ENCODE measurements at places on chromosomes 7 and 10.

DNA sequence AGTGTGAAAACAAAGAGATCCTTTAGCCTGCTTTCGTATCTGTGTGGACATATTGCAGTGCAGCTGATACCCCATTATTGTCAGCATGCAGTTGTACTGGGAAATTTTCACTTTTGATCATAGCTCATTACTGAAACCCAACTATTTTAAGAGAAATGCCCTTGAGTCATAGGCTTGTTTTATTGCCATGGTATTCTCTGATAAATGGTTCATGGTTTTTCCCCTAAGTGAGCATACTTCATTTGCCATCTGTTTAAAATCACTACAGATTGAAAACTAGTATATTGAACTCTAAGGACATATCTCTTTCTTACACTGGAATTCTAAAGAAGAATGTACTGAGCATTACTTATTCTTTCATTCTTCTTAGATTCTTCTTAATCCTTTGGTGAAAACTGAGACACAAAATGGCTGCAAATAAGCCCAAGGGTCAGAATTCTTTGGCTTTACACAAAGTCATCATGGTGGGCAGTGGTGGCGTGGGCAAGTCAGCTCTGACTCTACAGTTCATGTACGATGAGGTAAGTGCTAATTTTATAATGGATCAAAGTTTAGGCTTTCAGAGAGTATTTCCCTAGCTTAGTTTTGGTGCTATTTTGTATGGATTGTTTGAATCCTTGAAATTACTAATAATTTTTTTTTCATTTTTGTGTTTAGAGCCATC lies 63.0 kb downstream of the RALA start:
- no peak for DNase-seq

GRCh38 chr7:132349075-132349474 lies 227.2 kb downstream of the PLXNA4 start:
- DNase-seq = no peak

- DNase-seq = no peak
These were observed 43.1 kb downstream of the STK17A start for GRCh38 chr7:43625980-43626379.

- no peak for DNase-seq
These were observed 2.7 kb downstream of the DLX5 start for GRCh38 chr7:97021747-97022490.

DNA sequence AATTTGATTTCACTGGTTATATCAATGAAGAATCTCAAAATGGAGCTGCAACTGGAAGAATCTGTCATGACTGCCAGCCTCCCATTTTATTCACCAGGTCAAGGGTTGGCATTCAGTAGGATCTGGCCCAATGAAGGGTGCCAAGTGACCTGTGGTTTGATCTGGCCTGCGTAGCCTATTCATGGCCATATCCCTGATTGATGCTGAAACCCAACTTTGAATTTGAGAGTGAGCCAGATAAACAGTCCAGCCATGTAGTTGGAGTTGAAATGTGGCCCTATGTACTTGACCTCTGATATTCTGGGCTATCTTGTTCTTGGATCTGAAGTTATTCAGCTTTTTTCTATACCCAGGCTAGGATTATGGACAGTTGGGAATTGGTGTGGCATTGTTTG lies 1.5 kb downstream of the MKLN1 start:
- peak; percentile 32 for DNase-seq

- DNase-seq = no peak
These were observed 31.4 kb upstream of the FRMD4A start for GRCh38 chr10:14362104-14362503.

- no peak for DNase-seq
These were observed 23.8 kb upstream of the BICC1 start for GRCh38 chr10:58488921-58489320.

GRCh38 chr7:25360451-25360850 lies 132.2 kb upstream of the NPVF start:
- no peak for DNase-seq

GRCh38 chr7:65379318-65379717 lies 5.7 kb downstream of the ZNF92 start:
- DNase-seq = no peak

GRCh38 chr7:17313194-17313593 lies 14.7 kb downstream of the AHR start:
- DNase-seq = no peak

GRCh38 chr10:26454891-26455290 lies 16.8 kb downstream of the APBB1IP start:
- DNase-seq = no peak

DNA sequence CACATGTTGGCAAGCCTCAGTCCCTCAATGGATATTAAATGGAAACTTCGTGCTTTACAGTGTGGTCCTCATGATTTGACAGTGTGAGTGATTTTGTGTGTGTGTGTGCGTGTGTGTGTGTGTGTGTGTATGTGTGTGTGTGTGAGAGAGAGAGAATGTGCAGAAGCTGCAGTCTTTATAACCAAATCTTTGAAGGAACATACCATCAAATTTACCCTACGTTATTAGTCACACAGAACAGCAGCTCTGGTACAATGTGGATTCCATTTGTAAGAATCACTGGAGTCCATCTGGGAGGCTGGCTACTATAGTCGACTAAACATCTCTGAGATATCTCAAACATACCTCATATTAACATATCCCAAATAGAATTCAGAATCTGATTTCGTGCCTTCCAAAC lies 928.0 kb upstream of the POT1 start:
- DNase-seq = no peak

GRCh38 chr10:28721318-28721951 lies 44.1 kb downstream of the BAMBI start:
- no peak for DNase-seq

GRCh38 chr10:117318909-117319308 lies 56.3 kb downstream of the PDZD8 start:
- peak; percentile 29 for DNase-seq

- peak; percentile 58 for DNase-seq
These were observed 72.1 kb upstream of the STARD3NL start for GRCh38 chr7:38105874-38106483.

- no peak for DNase-seq
These were observed 66.8 kb downstream of the UPF2 start for GRCh38 chr10:11975795-11976194.

DNA sequence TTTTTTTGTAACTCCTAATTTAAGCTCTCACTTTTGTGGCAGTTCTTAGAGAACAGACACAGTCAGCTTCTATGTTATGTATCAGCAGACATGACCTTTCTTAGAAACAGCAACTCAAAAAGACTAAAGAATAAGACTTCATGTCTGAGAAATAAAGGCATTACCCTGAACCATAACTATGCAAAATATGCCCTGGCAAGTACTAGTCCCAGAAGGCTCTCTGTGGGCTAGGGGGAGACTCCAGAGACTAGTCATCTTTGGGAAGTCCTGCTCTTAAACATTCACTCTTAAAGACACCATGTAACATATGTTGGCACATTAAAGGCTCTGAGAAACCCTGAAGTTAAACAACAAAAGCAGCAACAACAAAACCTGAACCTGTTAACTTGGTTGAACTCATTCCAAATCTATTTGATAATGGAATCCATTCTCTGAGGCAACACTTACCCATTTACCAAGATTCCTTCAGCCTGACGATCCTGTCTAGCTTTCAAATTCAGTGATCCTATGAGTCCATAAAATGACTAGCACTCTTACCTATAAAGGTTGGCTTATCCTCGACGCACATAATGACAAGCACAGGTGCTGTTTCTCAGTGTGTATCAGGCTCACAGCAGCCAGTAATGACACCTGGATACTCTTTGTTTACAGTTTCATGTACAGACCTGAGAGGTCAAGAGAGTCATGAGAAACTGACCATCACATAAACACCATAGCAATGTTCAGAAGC lies 62.3 kb downstream of the OSBPL3 start:
- no peak for DNase-seq

DNA sequence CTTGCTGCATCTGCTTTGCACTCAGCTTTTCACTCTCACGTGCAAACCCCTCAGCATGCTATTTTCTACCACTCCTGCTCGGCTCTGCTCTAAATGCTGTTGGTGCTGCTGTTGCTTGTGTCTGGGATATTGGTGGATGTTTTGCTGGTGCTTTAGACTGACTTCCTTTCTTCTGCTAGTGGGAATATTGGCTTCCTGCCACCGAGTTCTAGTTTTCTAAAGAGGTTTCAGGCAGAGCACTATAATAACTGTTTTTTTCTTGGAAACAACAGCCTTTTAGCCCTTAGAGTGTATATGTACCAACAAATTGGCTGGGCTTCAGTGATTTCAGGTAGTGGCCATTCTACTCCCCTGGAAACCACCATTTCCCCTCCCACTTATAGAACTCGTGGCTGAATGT lies 27.8 kb downstream of the TMEM236 start:
- no peak for DNase-seq

GRCh38 chr10:122020226-122020625 lies 31.3 kb downstream of the TACC2 start:
- DNase-seq = no peak

- DNase-seq = no peak
These were observed 155.9 kb upstream of the SLC13A1 start for GRCh38 chr7:123355576-123356190.

DNA sequence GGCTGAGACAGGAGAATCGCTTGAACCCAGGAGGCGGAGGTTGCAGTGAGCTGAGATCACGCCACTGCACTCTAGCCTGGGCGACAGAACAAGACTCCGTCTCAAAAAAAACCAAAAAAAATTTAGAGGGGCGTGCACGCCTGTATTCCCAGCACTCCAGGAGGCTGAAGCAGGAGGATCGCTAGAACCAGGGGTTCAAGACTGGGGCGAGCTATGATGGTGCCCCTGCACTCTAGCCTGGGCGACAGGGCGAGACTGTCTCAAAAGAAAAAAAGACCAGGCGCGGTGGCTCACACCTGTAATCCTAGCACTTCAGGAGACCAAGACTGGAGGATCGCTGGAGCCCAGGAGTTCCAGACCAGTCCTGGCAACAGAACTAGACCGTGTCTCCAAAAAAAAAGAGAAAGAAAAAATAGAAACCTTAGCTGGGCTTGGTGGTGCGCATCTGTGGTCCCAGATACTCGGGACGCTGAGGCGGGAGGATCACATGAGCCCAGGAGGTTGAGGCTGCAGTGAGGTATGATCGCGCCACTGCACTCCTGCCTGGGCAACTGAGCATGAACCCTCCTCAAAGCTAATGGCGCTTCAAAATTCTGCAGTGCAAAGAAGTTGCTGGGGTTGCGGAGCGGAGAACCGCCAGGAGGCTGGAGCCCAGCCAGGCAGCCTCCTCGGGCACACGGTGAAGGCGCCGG lies 382 bp upstream of the MBLAC1 start:
- DNase-seq = no peak

- peak; percentile 48 for DNase-seq
These were observed 4.8 kb upstream of the POLR1F start for GRCh38 chr7:19713676-19714075.

GRCh38 chr7:132580277-132580676 lies 4.0 kb upstream of the PLXNA4 start:
- no peak for DNase-seq

GRCh38 chr10:78974617-78975317 lies 94.0 kb upstream of the ZMIZ1 start:
- peak; percentile 69 for DNase-seq

DNA sequence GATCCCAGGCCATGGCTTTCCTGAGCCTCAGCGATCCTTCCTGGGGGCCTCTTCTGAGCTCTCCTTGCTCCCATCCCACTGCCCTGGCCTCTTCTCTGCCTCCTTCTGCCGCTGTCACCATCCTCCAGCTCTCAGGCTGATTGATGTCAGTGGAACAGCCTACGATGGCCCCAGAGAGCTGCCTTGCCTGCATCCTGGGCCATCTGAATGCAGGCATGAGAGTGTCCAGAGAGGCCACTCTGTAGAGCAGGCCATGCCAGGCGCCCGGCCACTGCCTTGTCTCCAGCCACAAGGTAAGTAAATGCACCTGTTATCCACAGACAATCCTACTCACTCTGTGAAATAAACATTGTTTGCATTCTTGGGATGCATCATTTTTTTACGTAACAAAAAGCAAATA lies 171.4 kb upstream of the PPP2R2D start:
- DNase-seq = no peak

DNA sequence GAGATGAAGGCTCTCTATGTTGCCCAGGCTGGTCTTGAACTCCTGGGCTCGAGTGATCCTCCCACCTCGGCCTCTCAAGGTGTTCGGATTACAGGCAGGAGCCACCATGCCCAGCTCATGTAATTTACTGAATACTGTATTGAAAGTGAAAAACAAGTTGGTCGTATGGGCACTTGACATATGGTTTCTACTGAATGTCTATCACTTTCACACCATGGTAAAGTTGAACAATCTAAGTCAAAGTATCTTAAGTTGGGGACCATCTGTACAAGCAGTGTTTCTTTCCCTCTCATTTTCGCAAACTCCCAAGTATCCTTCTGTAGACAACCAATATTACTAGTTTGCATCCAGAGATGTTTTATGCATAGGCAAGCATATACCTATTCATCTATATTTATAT lies 116.6 kb downstream of the TMEM178B start:
- no peak for DNase-seq

DNA sequence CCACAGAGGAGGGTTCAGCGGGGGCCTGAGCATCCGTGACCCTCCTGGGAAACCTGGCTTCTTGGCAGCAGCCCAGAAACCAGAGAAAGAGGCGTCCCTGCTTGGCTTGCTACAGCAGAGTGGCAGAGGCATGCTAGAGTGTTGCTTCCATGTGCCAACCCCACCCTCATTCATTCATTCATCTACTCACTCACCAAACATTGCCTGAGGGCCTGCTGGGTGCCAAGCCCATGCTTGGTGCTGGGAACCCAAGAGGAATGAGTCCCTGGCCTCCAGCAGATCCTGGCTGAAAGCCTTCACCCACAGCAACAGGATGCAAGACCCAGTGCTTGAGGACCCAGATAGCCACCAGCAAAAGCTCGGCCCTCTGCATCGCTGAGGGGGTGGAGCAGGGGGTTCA lies 129.0 kb downstream of the CDH23 start:
- no peak for DNase-seq

DNA sequence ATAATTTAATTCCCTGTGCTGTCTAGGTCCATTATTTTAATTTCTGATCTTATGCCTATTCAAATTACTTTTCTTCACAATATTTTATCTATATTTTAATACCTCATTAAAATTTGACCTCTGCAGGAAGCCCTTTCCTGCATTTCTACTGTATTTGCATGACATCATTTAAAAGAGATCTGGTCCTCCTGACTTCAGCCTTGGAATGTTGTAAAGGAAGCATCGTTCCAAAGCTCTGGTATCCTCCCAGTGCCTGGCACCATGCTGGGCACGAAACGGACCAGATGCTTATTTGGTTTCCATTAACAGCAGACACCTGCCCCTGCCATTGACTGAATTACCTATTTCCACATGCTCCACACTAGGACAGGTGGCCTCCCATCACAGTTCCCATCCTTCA lies 247.5 kb downstream of the KLF6 start:
- no peak for DNase-seq

DNA sequence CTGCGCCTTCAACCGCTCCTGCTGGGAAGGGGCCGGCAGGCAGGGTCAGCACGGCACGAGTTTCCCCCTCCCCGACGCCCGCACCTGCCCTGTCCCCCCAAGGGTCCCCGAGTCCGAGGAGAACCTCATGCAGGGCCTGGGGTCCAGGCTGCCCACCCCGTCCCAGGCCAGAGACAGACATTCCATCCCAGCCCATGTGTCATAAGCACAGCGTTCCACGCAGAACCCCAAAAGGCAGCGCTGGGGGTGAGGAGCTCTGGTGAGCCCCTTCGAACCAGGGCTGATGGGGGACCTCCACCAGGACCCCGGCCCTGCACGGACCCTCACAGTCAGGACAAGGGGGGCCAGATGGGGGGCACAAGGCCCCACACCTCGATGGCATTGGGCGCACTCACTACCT lies 49.2 kb downstream of the TNRC18 start:
- DNase-seq = no peak

- no peak for DNase-seq
These were observed 22.5 kb downstream of the CFTR start for GRCh38 chr7:117502331-117502730.
